ENCODE measurements at places on chromosomes 3 and 15.
A peak's percentile ranks its signal among the peaks of the same experiment; 100 is the strongest.

- DNase-seq: no peak
Observed at GRCh38 chr3:56802378-56802745, 613 bp upstream of the ARHGEF3 start.

DNA sequence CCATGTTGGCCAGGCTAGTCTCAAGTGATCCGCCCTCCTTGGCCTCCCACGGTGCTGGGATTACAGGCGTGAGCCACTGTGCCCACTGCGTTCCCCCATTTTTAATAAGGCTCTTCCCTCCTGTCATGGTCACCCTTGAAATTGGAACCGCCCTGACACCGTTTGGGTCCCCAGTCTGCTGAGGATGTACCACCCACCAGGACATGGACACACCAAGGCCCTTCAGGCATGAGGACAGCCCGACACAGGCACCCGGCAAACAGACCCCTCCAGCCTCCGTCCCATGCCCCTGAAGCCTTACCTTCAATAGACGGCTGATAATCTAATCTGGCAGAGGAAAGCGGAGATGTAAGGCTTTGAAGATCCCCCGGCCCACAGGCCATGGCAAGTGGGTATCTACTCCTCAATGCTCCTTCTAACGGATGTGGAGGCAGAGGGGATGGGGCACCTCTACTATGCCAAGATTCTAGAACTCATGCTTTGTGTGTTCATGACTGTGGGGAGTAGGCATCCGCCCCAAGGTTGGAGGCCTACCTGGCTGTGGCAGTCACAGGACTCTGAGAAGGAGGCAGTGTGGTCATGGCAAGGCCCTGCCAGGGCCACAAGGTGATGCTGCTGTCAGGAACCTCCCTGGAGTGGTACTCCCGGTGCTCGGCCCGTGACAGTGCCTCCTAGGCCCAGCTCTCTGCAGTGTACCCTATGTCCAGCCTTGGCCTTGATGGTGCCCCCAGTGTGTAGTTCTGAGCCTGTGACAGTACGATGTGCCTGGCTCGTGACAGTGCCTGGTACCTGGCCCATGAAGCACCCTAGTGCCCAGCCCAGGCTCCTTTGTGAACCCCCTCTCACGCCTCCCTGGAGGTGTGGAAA lies 18.6 kb upstream of the PRSS50 start:
- no peak for DNase-seq

GRCh38 chr3:180755556-180755955 lies 76.3 kb upstream of the CCDC39 start:
- no peak for DNase-seq

DNA sequence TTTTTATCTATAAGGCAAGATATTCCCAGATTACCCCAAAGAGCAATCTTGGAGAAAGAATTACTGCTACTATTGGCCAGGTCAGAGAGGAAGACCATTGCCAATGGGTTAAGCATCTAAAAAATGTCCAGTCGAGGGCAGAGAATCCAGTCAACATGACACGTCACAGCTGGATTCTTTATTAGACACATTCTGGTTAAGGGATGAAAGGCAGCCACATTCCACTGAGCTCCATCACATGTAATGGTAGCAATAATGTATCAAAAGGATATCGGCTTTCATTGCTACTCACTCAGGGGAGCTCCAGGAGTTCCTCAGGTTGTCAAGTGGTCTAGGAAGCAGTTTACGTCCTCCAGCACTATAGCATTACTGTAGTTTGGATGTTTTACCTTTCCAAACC lies 421.1 kb downstream of the PLOD2 start:
- DNase-seq: peak; percentile 1

GRCh38 chr3:173399044-173399443 lies 1.5 kb downstream of the NLGN1 start:
- DNase-seq: peak; percentile 21

DNA sequence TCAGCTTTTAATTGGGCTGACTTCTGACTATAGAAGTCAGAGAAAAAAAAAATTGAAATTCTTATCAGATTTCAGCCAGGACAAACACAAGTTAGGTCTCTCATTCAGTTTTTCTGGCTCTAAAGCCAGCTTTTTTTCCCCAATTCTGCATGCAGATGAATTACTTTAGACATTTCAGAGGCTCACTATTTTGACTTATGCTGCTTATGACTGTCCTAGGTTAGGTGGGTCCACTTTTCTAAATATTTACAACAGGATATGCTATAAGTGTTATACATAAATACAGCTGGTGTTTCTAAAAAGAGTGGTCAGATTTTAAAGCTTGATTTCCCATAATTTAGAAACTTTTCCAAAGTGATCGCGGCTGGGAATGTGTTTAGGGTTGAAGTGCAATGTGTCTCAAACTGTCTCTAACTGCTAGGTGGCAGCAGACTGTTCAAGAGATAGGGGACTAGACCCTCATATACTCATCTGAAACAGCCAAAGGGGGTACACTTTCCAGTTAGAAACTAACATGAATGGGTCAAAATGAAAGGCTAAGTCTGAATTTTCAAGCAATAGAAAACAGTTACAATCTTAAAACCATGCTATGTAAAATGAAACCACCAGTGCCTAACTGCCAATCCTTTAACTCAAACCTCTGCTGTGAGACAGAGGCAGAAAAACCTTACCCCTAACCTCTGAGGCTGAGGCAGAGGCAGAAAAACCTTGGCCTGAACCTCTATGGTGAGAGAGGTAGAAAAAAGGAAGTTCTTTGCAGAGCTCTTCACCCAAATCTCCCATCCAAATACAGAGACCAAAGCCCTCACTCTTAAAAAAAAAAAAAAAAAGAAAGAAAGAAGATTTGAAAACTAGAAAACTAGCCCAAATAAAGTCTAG lies 596.0 kb downstream of the NTRK3 start:
- no peak for DNase-seq

DNA sequence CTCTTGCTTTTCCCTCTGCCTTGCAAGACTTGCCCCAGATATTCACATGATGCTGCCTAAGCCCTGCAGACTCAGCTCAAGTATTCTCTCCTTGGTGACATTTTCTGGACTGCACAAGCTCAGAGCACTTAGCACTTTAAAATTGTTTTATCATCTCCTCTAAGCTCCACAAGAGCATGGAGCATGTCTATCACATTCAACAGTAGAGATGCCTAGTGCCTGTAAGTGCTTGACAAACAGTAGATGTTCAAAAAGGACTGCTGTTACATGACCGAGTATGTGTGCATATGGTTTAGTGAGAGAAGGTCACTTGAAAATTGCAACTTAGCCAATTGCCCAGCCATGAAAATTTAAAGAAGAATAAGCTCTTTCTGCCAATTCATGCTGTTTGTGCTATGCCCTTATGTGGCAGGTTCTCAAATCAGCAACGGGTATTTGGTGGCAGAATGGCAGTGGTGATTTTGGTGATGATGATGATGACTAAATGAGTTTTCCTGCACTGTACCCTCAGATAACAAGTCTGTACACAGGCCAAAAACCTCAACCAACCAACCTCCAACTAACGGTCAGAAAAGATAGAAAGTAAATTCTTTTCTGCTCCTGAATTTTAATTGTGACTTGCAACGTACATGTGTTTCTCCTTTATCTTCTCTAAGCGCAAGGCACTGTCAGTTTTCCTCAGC lies 647.2 kb upstream of the UBE2E2 start:
- DNase-seq: no peak

DNA sequence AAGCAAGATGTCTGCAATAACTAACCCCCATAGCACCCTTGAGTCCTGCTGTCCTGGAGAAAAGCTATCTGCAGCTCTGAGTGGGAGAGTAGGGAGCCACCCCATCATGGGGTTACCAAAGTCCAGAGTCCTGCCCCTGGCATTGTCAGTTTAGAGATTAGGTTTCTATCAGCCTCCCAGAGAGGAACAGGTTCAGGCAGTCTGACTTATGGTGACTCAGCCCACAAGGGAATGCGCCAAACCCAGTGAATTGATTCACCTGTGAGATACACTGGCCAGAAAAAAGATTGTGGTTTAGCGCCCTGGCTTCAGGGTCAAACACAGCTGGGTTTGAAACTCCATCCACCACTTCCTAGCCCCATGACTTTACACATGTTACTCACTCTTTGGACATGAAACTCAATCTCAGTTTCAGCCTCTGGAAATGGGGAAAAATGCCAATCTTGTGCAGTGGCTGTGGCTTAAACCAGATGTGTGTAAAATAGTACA lies 263.6 kb upstream of the HES1 start:
- DNase-seq: peak; percentile 80

- no peak for DNase-seq
Observed at GRCh38 chr3:155465664-155466063, 172.2 kb upstream of the STRIT1 start.

GRCh38 chr15:38920966-38921365 lies 356.4 kb upstream of the RASGRP1 start:
- peak; percentile 35 for DNase-seq

DNA sequence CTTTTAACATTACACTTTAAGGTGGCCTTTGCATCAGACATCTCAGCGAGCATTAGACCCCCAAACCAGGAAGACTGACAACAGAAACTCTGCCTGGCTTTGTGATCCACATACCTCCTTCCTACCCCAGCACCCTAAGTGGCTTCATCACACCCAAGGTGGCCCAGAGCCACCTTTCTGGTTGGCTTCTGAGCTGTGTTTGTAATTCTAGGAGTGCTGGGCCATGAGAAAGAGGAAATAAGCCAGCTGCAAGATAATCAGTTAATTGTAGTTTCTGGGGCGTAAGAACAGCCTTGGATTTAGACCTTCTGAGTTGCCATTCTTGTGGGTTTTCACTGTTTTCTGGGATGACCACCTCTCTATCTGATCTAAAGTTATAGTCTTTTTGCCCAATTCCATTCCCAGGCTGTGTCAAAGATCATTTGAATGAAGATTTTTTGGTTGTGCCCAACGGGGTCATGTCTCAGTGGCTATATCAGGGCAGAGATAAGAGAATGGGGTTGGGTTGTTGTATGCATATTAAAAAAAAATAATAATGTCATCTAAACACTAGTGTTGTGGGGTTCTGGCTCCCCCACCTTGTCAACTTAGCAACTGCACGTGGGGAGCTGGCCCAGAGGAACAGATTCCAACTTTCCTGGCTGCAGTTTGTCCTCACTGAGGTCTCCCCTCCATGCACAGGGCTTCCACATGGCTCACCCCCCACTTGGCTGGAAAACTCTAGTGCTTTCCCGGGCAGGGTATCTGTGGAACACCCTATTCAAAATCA lies 234.8 kb upstream of the WNT5A start:
- peak; percentile 57 for DNase-seq

GRCh38 chr15:101114166-101114565 lies 137.7 kb downstream of the CHSY1 start:
- no peak for DNase-seq

DNA sequence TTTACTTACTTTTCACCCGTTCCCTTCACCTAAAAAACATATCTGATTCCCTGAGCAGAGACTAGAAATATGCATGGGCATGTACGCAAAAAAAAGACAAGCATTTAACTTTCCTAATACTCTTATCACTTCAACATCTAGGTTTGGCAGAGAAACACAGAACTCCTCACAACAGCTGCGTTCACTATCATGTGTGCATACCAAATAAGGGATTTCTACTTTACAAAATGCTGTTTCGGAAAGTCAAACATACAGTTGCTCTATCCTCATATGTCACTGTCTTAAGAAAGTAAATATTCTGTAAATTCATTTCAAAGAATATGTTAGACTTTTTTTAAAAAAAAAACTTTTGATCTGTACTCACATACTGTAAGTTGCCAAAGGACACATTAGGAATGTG lies 65.1 kb upstream of the CBLB start:
- no peak for DNase-seq

- DNase-seq: peak; percentile 47
Observed at GRCh38 chr3:151372063-151372820, 12.3 kb downstream of the P2RY12 start.

DNA sequence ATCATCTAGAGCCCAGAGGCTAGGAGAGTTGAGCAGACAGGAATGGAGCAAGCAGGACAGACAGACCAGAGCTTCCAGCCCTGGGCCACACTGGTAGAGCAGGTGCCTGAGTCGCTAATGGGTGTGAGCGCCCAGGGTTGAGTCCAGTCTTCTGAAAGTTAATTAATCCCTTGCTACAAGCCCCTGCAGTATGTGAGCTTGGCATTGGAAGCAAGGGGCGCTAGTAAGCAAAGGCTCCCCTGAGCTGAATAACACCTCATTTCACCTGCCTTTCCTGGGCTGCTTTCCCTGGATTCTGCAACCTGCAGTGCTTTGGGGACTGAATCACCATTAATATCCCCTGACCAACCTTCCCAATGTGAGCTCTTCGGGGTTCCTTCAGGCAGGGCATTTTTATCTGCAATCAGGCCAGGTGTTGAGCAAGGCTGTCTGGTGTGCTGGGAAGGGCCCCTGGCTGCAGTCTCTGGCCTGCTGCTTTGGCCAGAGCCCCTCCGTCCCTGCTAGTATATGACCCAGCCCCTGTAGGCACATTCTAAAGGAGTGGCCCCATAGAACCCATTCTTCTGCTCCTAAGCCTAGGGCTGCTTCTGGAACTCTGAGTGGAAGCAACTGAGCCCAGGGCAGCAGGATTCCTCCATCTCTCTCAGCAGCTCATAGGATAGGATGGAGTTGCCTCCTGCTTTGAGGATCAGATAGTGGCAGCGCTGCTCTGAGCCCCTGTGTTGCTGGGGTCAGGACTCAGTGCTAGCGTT lies 45.1 kb upstream of the EPHB1 start:
- DNase-seq: no peak

GRCh38 chr15:85615930-85616329 lies 178.8 kb downstream of the KLHL25 start:
- DNase-seq: peak; percentile 62

- DNase-seq: no peak
Observed at GRCh38 chr3:123628996-123629746, 44.3 kb upstream of the HACD2 start.

Measured in EH (cell line).